ENCODE measurements at places on chromosomes 16 and 17.

DNA sequence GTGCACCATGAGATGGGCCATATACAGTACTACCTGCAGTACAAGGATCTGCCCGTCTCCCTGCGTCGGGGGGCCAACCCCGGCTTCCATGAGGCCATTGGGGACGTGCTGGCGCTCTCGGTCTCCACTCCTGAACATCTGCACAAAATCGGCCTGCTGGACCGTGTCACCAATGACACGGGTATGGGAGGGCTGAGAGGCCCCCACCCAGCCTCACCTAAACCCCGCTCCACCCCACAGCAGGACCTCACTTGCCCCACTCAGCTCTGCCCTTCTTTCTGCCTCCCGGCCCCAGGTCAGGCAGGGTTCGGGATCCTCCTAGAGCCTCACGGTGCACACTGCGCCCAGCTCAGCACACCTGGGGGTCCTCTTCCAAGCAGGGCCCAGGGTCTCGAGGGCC is 5.6 kb downstream of the ACE start:
- no peak for DNase-seq

DNA sequence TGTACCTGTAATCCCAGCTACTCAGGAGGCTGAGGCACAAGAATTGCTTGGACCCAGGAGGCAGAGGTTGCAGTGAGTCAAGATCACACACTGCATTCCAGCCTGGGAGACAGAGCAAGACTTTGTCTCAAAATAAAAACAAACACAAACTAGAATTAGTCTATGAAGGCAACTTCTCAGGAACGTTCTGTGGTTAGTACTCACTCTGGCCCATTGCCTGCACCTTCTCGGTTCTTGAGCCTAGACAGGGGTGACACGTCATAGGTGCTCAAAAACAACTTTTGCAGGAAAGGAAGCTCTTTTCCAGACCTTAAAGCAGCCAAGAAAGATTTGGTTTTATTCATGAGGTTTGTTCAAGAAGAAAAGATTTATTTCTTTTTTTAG is 22.3 kb upstream of the CNOT1 start:
- DNase-seq = no peak

- peak; percentile 91 for DNase-seq
Measured at GRCh38 chr16:87461466-87461991, 31.3 kb downstream of the ZCCHC14 start.

GRCh38 chr17:32494621-32495358 is 8.0 kb downstream of the CDK5R1 start:
- DNase-seq = no peak

- no peak for DNase-seq
Measured at GRCh38 chr17:7558544-7559319, at the start of gene TNFSF13. Gene TNFSF13 (plus strand): TSS chr17:7558750. CDS start chr17:7559040, 290 bp downstream.

Measured in urothelium cell line (cell line).